ENCODE measurements at places on chromosomes 7 and 10.

- DNase-seq = no peak
Observed at GRCh38 chr7:22193450-22193983, 163.4 kb downstream of the RAPGEF5 start.

DNA sequence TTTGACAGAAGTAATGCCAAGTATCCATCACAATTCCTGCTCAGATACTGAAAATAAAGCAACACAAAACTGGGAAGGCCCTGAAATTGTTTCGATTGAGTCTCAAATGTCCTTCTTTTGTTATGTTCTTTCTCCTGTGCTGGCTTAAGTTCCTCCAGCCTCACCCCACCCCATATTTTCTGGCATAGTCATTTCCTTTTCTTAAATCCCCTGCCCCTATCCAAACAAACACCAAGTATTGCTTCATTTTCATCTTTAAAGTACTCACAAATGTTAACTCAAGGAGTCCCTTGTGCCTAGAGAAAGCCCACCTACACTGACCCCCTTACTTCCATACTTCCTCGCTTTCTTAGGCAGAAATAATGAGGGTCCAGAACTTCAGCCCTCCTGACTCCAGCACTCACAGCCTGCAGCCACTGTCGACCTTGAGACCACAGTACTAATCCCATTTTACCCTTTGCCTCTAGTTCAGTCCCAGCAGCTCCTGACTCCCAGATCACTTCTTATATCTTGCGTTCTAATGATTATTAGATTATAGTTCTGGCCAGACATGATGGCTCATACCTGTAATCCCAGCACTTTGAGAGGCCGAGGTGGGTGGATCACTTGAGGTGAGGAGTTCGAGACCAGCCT, 73.2 kb upstream of the ST8SIA6 start:
- no peak for DNase-seq

DNA sequence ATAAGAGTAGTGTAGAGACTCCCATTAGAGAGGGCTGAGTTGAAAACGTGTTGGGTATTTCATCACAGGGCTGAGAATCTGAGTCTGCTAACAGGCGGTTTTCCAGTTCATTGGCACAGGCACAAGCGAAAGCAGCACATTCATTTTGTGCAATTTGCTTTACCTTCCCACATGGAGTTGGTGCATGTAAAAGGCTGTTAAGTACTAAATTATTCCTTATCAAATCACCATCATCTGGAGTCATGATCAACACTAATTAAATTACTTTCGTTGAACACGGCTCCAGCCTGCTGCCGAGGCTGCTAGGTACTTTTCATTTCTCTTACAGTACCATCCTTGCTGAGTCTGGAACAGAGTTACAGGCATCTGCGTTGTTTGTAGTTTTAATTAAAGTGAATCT, 43.8 kb downstream of the ETV1 start:
- no peak for DNase-seq

DNA sequence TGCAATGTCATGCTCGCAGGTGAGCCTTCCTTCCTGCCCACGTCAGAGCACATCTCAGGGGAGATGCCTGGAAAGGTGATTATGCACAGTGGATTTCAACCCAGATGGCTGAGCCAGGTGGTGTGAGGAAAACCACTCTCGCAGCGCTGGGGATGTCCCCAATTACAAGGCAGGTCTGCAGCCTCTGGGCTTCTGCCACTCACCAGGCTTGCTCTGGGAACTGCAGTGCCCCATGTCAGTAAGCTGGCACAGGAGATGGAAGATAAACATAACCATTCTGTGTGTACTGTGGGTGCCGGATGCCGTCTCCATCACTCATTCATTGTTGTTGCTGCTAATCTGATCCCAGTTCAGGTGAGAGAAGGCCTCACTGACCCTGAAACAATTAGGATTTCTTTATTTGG, 222.9 kb upstream of the PITRM1 start:
- DNase-seq = no peak

DNA sequence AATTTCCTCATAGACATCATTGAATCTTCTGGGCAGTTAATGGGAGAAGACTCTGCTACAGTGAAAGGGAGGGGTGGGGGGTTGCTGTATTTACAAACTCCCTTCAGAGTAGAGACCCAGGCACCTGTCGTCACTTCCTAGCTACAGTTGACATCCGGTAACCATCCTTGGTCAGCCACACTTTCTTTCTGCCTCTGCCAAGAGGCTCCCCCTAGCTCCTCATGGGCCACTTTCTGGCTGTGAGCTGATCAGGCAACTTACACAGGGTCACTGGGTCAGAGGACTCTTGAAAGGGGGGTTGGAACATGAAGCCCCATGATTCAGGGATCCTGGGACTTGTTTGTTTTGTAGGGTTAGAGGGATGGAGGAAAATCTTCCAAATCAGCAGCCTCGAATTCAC, 1.2 kb downstream of the TECPR1 start:
- DNase-seq = no peak

DNA sequence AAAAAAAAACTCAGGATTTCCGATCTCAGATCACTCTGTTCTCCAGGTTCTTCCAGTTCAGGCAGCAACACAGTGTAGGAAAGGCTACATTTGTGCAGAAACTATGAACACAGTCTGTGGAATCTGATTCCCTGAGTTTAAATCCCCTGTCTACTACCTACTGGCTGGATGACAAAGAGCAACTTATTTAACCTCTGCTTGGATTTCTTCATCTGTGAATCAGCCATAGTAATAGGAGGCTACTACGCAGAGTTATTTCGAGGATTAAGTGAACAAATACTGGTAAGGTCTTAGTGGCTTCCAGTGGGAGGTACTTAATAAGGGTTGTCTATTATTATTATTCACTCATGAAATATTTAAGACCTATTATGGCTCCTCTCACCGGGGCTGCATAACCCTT, 44.3 kb upstream of the PDCD4 start:
- no peak for DNase-seq

GRCh38 chr7:52956379-52956915, 79.0 kb upstream of the POM121L12 start:
- DNase-seq = no peak

DNA sequence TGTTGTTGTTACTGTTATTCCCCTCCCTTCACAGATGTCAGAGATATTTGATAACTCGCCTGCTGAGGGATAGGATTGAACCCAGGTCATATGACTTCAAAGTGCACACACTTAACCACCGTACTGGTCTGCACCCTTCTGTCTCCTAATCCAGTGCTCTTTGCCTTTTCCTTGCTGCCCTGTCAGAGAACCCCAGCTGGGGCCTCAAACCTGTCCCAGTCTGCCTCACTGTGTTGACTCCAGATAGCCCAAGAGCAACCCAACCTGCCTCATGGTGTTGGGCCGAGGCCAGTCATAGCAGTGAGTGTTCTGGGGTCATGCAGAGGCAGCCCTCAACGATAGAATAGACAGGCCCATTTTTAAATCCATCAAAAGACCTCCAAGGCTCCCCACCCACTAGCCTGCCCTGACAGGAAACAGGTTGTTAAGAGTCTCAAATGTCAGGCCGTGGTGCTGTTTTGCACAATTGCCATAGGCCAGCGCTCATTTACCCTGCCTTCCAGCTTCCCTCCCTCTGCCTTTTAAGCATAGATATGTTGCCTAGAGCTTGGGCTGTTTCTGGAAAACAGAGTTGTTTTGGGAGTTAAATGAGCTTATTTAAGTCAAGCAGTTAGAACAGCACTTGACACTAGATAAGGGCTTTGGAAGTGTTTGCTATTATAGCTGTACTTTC, 37.0 kb upstream of the PDCD4 start:
- no peak for DNase-seq

GRCh38 chr10:2933519-2933918, 133.8 kb upstream of the PFKP start:
- DNase-seq = no peak

DNA sequence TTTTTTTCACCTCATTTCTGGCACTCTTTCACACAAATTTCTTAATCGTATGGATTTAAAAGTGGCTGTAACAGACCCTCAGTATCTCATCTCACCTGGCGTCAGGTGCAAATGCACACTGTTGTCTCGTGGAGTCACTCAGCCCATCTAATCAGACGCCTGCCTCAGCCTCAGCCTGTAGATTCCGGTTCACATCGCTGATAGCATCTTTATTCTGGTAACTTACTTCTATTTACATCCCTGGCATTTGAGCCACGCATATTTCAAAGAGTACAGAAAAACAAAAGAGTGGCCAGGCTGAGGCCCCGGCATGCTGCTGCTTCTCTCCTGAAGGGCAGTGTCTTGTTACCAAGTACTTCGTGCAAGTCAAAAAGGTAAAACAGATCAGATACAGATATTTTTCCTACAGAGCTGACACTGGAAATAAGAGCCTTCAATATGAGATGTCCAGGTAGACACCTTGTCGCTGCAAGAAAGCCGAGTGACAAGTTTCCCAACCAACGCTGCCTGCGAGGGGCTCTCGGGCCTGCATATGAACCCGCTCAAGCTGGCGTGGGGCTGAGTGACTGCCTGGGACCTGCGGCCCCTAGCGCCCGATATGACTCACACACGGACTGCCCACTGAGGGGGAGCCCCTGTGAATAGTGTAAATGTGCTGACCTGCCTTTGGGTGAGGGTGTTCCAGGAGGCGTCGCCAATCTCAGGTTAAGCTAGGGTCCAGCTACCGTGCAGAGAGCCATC, 4.3 kb downstream of the VIPR2 start:
- DNase-seq = no peak

DNA sequence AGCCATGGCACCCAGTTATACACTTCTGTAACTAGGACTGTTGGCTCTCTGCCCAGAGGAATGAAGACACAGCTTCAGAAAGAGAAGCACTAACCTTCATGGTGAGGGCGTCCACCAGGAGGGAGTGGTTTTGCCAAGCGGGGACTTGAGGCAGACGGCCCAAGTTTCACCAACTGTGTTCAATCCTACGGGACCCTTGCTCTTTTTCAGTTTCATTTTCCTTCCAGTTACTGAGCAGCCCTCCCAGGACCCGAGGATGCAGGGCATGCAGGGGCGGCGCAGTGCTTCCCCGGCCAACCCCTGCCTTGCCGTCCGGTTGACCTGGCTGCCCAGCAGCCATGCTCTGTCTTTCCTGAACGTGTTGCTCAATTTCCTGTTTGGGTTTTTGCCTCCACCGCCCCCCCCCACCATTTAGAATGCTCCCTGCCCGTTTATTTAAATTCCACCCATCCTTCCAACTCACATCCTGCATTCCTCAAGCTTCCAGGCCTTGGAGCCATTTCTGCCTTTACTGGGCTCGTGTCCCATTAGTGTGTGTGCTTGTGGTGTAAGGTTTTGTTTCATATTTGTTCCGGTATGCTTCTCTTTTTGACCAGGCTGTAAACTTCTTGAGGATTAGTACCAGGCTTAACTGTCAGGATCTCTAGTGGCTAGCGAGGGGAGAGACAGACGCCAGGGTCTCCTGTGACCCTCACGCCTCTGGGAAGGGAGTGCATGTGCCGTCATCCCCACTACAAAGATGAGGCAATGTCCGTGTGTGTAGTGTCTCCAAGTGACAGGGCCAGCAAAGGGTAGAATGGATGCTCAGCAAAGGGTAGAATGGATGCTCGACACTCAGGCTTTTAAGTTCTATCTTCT, 31.6 kb downstream of the IL15RA start:
- DNase-seq = peak; percentile 74

- no peak for DNase-seq
Observed at GRCh38 chr7:136585954-136586670, 282.3 kb upstream of the CHRM2 start.

GRCh38 chr10:25831080-25831479, 102.9 kb upstream of the MYO3A start:
- DNase-seq = no peak

DNA sequence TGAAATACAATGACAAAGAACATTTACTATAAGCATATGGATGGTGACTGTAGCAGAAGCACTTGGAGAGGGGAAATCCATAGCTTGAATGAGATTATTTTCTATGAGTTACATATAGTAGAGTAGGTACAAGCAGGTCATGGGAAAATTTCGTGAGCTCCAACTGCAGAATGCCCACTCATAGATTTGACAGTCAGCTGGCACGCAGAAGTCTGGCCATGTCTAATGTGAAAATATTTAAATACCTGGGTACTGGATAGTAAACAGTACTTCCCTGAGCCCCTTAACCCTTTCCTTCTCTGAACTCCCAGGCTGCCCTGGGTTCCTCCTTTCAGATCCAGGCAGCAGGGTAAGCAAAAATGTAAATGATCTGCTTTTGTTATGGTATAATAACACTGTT, 209.7 kb downstream of the OTUD1 start:
- DNase-seq = no peak

DNA sequence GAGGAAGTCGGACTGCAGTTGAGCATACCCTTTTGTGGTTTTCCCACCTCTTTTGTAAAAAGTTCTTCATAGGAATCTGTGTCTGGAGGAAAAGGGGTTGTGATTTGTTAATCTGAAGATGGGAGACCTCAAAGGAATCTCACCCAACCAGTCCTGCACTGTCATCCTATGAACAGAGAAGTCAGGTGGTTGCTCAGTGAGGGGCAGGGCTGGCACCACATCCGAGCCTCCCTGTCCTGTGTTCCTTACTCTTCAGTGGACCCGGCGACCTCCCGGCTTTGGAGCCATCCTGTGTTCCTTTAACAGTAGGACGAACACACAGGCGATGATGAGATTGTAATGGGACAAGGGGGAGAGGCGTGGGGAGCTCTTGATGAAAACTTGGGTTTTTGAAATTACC, 2.8 kb upstream of the MGMT start:
- no peak for DNase-seq

DNA sequence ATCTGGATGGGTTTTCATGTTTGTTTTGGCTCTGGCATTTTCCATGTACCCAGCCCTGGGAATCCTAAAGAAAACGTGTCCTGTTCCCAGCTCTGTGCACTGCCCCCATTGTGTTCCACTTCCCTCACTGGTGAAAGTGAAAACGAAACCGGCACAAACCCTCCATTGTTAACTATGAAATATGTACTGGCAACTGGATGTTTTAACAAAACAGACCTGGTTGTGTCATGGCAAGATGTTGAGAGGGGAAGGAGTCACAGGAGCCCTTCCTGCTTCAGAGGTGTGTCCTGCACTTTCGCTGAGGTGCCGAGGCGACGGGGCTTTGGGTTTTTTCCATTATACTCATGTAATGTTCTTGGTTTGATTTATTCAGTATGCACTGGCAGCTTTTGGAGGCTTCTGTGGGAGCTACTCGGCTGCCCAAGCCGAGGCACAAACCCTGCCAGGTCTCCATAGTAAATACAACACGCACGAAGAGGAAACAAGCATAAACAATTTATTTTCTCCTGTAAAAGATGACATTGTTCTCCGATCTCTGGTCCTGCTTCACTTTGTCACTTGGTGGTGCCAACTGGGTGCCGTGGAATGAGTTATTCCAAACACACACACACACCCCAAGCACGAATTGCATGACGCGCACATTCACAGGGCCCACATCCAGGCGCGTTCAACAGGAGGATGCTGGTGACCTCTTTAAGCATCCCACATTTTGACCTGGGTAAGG, 118.2 kb downstream of the CDK6 start:
- DNase-seq = peak; percentile 31

GRCh38 chr7:48741545-48741944, 182.8 kb upstream of the CDC14C start:
- DNase-seq = no peak

- DNase-seq = no peak
Observed at GRCh38 chr10:88104223-88104622, 240.8 kb downstream of the PTEN start.

GRCh38 chr10:11156480-11156879, 138.8 kb downstream of the CELF2 start:
- no peak for DNase-seq
